ENCODE measurements at places on chromosomes 5 and 9.

DNA sequence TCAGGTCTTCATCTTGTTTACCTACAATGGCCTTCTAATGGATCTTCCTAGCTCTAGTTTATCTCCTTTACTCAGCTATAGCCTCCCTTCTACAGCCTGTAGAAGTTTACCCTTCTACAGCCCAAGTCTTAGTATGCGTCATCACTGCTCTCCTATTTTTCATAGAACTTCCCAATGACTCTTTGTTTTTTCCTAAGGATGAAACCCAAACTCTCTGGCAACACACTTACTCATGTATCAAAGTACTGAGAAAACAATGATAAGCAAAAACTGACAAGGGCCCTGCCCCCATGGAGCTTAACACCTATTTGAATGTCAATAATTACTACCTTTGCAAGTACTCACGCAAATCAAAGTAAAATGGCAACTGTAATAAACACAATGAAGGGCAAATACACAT lies 33.7 kb downstream of the LEAP2 start:
- no peak for DNase-seq

- no peak for DNase-seq
Observed at GRCh38 chr9:96241391-96241809, 60.6 kb downstream of the HSD17B3 start.

GRCh38 chr5:109141222-109142200 lies 268.3 kb downstream of the PJA2 start:
- DNase-seq, result no peak

- no peak for DNase-seq
Observed at GRCh38 chr9:14271093-14271673, 42.8 kb downstream of the NFIB start.

GRCh38 chr9:113656771-113657670 lies 193.5 kb downstream of the RGS3 start:
- DNase-seq, result no peak

DNA sequence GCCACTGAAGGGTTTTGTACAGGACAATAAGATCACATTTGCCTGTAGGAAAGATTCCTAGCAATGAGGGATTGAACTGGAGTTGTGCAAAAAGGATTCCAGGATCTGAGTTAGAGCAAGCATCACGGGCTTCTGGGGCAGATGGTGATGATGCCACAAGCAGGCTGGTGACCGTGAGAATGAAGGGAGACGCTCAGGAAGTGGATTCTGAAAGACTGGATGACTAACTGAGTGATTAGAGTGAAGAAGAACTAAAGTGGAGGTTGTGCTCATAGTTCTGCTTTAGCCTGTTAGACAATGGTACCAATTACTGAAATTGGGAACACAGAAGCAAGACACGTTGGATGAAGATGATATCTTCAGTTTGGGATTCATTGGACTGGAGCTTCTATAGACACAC lies 168.2 kb downstream of the CD180 start:
- DNase-seq, result no peak

DNA sequence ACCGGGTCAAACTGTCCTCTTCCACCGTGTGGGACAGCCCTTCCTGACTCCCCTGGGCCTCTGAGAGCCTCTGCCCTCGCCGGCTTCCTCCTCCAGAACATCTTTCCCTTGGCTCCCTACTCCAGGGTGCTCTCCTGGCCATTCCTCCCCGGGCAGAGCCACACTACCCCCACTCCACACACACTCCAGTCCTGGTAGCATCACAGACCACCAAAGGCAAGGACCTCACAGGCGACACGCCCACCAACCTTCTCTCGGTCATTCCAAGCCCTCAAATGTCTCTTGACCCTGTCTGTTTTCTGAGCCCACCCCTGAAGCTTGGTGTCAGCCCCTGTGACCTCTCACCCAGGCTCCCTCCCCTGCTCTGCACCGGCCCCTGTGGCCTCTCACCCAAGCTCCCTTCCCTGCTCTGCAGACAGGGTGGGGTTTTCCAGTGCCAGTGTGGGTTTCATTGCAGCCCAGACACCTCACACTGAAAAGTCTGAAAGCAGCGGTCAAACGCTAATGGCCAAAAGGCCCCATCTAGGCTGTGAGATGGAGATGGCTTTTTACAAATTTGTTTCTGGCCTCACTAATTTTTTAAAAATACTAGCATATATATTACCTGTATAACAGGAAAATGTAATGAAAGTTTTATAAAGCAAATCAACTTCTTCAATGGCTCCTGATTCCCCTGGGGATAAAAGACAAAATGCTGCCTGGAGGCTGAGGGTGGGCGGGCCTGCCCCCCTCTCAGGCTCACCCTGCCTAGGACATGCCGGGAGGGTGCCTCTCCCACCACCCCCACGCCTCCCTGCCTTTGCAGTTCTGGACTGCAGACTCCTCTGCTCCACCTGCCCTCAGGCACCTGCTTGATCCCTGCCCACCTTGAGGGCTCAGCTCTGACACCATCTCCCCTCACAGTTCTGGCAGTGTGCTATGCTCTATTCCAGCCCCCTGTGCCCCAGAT lies 10.5 kb downstream of the LRRC26 start:
- no peak for DNase-seq

GRCh38 chr9:98208635-98209034 lies 16.2 kb upstream of the CORO2A start:
- DNase-seq, result no peak

DNA sequence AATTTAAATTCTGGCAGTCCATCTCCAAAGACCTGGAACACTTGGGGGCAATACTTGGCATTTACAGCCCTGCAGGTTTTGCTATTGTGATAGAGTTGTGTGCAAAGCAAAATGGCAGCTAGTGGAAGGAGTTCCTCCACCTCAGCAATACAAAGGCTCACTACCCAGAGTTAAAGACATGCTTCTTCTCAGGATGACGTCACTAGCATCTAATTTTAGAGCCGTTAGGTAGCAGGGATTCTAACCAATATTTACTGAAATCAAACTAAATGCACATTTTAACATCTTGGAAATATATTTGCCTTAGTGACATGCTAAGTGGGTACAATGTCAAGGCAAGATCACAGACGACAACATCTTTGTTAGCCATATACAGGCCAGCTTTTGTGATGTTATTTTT lies 261.6 kb downstream of the MAN2A1 start:
- no peak for DNase-seq

DNA sequence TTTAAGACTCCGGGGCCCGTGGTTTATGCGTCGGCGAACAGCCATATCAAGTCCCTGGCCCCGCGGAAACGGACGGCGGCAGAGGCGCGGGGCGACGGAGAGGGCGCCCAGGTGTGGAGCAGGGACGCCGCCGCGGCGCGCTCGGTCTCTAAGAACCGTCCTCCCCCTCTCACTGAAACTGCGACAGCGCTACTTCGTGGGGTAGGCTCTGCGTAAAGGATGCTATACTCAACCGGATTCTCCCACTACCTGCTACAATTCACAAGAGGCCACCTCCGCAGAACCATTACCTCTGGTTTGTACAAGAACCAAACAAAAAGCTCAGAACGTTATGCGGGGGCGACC lies 404 bp downstream of the MRNIP start:
- peak; percentile 44 for DNase-seq

DNA sequence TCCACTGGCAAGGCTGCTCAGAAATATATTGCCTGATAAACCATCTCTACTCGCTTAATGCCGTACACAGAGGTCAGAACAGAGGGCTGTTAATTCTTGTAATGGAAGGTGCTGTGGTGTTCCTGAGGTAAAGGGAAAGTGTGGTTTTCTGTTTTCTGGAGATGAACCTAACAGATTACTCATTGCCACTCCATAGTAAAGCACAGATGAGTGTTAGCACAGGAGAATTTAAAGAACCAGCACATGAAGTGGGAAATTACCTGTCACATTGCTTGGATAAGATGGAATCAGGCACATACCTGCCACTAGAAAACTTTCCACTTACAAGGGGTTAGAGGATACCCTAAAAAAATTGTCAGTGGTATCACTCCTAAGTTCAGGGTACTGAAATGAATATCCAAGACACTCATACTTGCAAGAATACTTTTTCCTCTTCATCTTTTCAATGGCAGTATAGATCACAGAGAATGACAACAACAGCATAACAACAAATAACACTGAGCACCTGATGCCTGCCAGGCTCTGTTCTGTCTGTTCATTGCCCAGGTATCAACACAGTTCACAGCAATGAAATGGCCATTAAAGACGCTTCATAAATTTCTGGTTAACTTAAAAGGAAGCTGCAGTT lies 152.9 kb upstream of the GNA14 start:
- DNase-seq, result no peak

GRCh38 chr5:82563745-82564144 lies 285.6 kb upstream of the RPS23 start:
- DNase-seq, result no peak

DNA sequence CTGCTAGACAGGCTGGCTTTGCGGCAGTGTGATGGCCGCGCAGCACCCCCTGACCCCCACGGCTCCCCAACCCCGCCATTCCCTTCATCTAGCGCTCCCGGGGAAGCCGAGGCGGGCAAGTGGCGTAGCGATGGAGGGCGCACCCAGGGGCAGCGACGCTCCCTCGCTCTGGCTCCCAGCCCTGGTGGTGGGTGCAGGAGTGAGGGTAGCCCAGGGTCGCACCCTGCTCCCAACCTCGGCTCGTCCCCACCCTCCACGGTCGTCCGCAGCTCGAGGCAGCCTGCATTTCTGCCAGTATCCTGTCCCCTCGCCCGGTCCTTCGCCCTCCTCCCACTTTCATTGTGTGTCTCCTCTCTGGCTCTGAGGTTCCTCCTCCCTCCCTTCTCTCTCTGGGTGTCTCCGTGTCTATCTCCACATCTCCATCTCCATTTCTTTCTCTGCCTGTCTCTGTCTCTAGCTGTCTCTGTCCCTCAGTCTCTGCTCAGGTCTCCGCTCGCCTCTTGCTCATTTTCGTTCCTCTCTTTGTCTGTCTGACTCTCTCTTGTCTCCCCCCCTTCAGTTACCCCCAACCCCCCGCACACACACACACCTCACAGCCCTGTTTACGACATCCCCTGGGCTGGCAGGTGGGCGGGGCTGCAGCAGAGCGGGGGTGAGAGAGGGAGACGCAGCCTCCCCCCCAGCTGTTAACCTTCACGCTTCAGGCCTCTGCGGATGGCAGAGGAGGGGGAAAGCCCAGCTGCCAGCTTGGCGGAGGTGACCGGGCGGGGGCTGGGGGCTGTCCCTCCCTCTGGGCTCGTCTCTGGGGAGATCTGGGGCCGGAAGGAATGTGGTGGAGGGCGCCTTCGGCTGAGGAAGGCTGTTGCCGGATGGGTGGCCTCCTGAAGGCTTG lies 48.7 kb upstream of the PSD2 start:
- peak; percentile 25 for DNase-seq

GRCh38 chr5:125486634-125487033 lies 740.2 kb upstream of the ZNF608 start:
- DNase-seq, result no peak

- DNase-seq, result no peak
Observed at GRCh38 chr9:134951461-134951860, 33.7 kb upstream of the FCN1 start.

DNA sequence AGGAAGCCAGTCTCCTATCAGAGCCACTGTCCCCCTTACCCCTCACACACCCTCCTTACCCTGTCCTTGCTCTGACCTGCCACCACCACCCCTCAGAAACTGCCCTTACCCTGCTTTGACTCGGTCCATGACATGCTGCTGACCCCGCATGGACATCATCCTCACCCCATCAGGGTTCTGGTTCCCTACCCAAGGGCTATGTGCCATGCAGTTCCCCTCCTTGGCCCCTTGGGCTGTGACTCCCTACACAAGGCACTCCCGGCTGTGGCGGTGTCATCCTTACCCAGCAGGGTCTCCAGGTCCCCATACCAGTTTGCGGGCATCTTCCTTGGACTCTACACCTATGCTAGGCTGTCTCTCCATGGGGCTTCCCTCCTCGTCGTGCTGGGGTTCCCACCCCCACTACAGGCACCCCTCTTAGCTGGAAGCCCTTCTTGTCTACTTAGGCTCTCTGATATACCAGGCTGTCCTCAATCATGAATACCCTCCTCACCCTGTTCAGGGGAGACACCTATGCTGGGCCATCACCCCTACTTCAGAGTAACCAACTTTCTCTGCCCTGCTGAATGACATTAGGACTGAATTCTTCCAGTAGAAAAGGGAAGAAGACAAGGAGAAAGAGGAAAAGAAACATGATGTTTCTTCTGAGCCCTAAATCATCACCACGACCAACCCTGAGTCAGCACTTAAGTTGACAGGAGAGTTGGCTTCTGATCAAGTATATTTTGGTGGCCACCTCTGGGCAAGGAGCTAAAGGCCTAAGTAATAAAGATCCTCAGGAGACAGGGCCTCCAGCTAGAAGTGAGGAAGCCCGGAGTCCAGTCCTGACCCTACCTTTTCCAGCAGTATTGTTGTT lies 115.2 kb downstream of the GCNT1 start:
- no peak for DNase-seq

All from activated effector memory CD4-positive, alpha-beta T cell treated with Interleukin-2 at 50 U/mL for 16 hours (primary cell).